ENCODE measurements at places on chromosomes 7 and 10. TPM values are rescaled to one million over a fixed set of nuclear protein-coding genes. Genes with fewer than 3 reads are reported as not detected.

DNA sequence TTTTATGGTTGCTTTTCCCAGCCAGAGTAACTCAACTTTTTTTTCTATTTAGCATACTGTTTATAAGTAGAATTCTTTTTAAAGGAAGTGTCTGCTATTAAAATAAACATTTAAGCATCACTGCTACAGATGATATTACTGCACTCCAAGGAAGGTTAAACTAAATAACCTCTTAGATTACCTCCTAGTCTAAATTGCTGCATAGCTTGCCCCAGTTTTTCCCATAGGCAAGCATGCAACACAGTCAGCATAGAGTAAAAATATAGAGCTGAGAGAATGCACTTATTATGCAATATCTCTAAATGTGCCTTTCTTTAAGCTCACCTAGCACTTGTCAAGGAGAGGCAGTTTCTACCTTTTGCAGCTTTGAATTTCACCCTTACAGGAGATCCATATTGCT is 1392.4 kb upstream of the CELF2 start:
- DNase-seq = no peak

- no peak for DNase-seq
These were observed 139.2 kb downstream of the ETV1 start for GRCh38 chr7:13850185-13850752.

DNA sequence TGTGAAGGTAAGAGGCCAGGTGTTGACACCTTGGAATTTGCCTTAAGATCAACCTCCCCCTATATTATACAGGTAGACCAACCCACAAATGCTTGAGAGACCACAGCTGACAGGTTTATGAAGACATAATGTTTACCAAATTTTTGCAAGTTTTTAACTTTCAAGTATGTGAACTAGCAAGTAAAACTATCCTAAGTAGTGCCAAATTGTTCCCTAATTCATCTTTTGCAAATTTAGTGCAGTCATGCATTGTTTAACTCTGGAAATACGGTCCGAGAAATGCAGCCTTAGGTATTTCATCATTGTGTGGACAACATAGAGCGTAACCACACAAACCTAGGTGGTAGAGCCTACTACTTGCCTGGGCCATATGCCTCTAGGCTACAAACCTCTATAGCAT is 10.7 kb downstream of the UPP1 start:
- no peak for DNase-seq

- no peak for DNase-seq
These were observed 78.9 kb upstream of the GPR22 start for GRCh38 chr7:107390916-107391315.

The RNLS gene
- 16.2 TPM for polyA plus RNA-seq

The PNLIP gene
- not detected for polyA plus RNA-seq

The A1CF gene
- 7.5 TPM for polyA plus RNA-seq

The HMX2 gene
- 0.62 TPM for polyA plus RNA-seq

The RET gene
- 23.8 TPM for polyA plus RNA-seq
